ENCODE measurements at places on chromosomes 7 and 10. TPM values are rescaled to one million over a fixed set of nuclear protein-coding genes. Genes with fewer than 3 reads are reported as not detected.

DNA sequence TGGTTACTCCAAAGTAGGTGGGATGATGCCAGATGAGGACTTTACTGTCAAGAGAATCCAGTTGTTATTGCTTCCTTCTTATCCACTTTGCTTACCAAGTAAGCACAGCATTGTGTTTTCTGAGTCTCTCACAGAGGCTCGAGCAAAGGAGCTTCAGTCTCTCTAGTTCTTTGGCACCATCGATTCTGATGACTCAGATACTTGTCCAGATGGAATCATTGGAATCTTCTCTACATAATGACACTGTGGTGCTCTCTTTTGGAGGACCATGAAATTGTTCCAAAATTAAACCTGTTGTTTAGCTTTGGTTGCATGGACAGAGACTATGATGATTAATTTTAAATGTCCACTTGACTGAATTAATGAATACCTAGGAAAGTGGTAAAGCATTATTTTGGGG lies 132.6 kb downstream of the NXPH1 start:
- H3K4me3 ChIP-seq = no peak overlapping the region
- H3K27ac ChIP-seq = no peak overlapping the region
- no peak for DNase-seq
- H3K27me3 ChIP-seq = no peaks in the 10 kb centered on the region
- no peaks in the 10 kb centered on the region for H3K4me1 ChIP-seq
- H3K36me3 ChIP-seq = no peaks in the 10 kb centered on the region

GRCh38 chr10:56318816-56319215 lies 42.2 kb downstream of the ZWINT start:
- no peak overlapping the region for H3K4me3 ChIP-seq
- H3K27me3 ChIP-seq = no peaks in the 10 kb centered on the region
- DNase-seq = no peak

DNA sequence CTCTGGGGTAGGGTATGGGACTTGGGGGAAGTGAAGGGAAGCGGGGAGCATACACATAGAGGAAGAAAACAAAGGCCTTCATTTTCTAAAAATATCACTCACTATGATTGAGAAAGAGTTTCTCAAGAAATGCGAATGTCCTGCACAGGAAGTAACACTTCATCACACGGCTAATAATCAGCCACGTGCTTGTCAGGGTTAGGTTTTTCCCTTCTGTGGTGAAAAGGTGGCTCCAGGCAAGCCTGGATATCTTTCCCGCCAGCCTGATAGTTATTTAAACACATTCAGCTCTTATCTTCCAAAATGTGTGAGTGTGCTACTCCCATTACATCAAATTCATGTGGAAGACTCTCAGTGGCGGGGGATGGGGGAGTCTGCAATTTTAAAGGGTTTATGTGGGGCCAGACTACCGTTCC lies 166.4 kb upstream of the ADO start:
- DNase-seq = no peak
- no peaks in the 10 kb centered on the region for H3K4me1 ChIP-seq
- H3K27me3 ChIP-seq = no peaks in the 10 kb centered on the region
- no peaks in the 10 kb centered on the region for H3K36me3 ChIP-seq

GRCh38 chr7:51261950-51262795 lies 54.4 kb downstream of the COBL start:
- no peaks in the 10 kb centered on the region for H3K27me3 ChIP-seq
- H3K36me3 ChIP-seq = no peaks in the 10 kb centered on the region
- H3K4me3 ChIP-seq = no peak overlapping the region
- H3K4me1 ChIP-seq = peaks cover 22% of the 10 kb centered on the region
- DNase-seq = peak; percentile 52

- no peaks in the 10 kb centered on the region for H3K4me1 ChIP-seq
- H3K27me3 ChIP-seq = no peaks in the 10 kb centered on the region
- H3K27ac ChIP-seq = no peak overlapping the region
- H3K36me3 ChIP-seq = no peaks in the 10 kb centered on the region
- DNase-seq = no peak
- H3K4me3 ChIP-seq = no peak overlapping the region
Measured at GRCh38 chr10:68668231-68668630, 52.8 kb upstream of the CCAR1 start.

- no peaks in the 10 kb centered on the region for H3K27me3 ChIP-seq
- DNase-seq = no peak
- no peak overlapping the region for H3K27ac ChIP-seq
- H3K36me3 ChIP-seq = no peaks in the 10 kb centered on the region
- no peaks in the 10 kb centered on the region for H3K4me1 ChIP-seq
- no peak overlapping the region for H3K4me3 ChIP-seq
Measured at GRCh38 chr7:41000042-41000441, 702.8 kb downstream of the INHBA start.

- H3K27ac ChIP-seq = no peak overlapping the region
- H3K4me1 ChIP-seq = peaks cover 7% of the 10 kb centered on the region
- H3K27me3 ChIP-seq = no peaks in the 10 kb centered on the region
- no peaks in the 10 kb centered on the region for H3K36me3 ChIP-seq
- DNase-seq = no peak
Measured at GRCh38 chr10:77526868-77527617, 110.6 kb downstream of the KCNMA1 start.

- no peak overlapping the region for H3K27ac ChIP-seq
- no peaks in the 10 kb centered on the region for H3K27me3 ChIP-seq
- no peaks in the 10 kb centered on the region for H3K36me3 ChIP-seq
Measured at GRCh38 chr7:124275411-124275810, 242.5 kb upstream of the TMEM229A start.

DNA sequence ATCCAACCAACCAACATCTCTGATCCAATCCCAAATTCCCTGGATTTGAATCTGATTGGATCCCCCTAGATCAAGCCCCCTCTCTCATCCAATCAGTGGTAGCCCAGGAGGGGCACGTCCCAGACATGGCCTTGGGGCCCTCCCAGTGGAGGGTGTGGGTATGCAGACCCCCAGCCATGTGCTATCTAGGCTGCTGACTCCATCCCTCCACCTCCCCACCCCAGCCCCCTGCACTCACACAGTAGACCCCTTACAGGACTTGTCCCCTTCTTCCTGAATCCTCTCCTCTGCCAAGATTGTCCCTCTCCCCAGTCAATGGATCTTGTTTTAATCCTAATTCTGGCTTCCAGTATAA lies 153.4 kb downstream of the OAT start:
- H3K27me3 ChIP-seq = no peaks in the 10 kb centered on the region
- H3K27ac ChIP-seq = no peak overlapping the region
- no peaks in the 10 kb centered on the region for H3K36me3 ChIP-seq
- no peaks in the 10 kb centered on the region for H3K4me1 ChIP-seq
- no peak for DNase-seq
- H3K4me3 ChIP-seq = no peak overlapping the region

MYH16 gene
- not detected for total RNA-seq

UPK3BL1 gene
- total RNA-seq = 45.8 TPM

SPDYE3 gene
- not detected for total RNA-seq

SOSTDC1 gene
- total RNA-seq = 4.6 TPM

HTR7 gene
- total RNA-seq = not detected

CYP3A5 gene
- 0.24 TPM for total RNA-seq

FRMD4A gene
- total RNA-seq = 10.6 TPM

Data from thyroid gland (tissue), 4 donors.